ENCODE measurements at places on chromosomes 13 and 19. TPM values are rescaled to one million over a fixed set of nuclear protein-coding genes. Genes with fewer than 3 reads are reported as not detected.
A peak's percentile ranks its signal among the peaks of the same experiment; 100 is the strongest.

- DNase-seq = peak; percentile 48
Measured at GRCh38 chr19:7871437-7872305, 2.5 kb downstream of the PRR36 start.

- no peak for DNase-seq
Measured at GRCh38 chr13:60646620-60647019, 249.6 kb downstream of the TDRD3 start.

DNA sequence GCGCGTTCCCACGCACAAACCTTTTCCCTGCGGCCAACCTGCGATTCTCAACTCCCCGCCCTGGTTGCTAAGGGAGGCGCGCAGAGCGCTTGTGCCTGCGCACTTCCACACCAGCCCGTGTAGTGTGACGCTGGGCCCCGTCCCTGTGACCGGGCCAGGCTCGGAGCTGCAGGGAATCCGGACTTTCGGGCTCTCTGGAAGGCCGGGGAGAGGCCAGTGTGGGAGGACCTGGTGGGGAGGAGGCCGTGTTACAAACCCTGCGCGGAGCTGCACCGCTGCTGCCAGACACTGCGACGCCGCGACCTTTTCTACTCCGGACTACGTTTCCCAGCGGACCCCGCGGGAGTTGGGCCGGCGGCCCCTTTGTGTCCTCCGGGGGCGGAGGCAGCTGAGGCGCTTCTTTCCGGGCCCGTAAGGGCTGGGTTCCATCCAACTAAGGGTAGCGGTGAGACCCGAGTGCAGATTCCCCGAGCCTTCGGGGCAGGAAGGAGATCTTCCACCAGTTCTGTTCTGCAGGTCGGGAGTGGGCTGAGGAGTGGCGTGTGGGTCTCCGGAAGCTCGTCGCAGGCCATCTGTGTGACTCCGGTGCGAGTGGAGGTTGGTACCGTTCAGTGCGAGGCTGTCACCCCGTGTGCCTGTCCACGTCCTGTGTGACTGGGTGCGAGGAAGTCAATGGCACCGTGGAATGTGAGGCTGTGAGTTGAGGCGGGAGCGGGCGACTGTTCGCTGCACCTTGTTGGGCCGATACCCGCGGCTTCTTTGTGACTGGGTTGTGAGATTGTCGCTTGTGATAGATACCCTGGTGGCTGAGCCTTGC, at the start of gene ZNF570:
Gene ZNF570, plus strand, starts transcription at position 396 of the 817 bp plus-strand sequence. CDS start 999 bp downstream, outside the sequence.
- no peak for DNase-seq

- DNase-seq = no peak
Measured at GRCh38 chr19:42216653-42217519, 591 bp downstream of the DEDD2 start.

DNA sequence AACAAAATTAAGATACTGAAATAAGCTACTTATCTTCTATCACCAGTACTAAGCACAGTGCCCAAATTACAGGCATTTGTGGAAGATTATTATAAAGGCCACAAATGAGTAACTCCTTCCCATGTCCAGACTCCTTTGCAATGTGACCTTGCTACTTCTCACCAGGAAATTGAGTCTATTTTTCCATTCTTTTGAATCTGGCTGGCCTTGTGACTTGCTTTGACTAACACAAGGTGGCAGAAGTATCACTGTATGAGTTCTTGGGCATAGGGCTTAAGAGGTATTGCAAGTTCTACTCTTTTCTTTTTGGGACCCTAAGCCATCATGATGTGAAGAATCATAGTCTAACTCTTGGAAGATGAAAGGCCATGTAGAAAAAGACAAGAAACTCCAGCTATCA, 49.9 kb downstream of the UGGT2 start:
- DNase-seq = no peak

Gene ACER1
- polyA plus RNA-seq = 0.13 TPM

Gene COL5A3
- 67.4 TPM for polyA plus RNA-seq
